ENCODE measurements at places on chromosomes 2 and 18.

- no peak for DNase-seq
Observed at GRCh38 chr2:166297951-166298350, 77.8 kb downstream of the SCN9A start.

DNA sequence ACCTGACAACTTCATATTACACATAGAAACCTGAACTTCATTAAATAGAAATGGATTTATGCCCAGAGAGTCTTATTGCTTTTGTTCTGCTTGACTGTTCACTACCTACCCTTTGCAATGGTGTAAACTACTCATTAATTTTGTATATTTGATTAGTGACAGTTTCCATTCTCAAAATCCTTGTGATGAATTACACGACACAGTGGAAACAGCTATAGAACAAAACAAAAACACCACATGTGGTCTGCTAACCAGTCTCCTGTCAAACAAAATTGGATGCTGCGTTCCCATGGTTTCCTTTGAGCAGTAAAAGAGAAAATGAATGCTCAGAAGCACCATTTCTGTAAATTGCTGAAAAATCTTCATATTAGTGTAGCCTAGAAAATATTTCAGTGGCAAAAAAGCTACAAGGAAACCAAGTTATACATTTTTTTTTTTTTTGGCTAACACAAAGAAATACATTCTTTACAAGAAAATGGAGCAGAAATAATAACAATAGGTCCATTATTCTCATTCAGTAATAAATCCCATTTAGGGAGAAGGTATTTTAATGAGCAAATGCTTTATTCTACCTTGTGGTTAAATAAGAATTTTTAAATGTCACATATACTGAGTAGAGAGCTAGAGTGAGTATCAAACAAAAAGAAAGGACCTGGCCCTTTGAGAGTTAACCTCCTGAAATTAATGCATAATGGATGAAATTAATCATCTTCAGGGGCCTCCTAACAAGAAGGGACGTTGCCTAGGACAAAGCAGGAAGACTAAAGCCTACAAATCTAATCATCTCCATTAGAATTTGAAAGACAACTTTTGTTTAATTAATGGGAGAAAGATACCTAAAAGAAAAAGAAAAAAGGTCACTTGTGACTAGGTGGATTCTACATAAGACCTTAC is 355.1 kb upstream of the ZC3H15 start:
- no peak for DNase-seq

DNA sequence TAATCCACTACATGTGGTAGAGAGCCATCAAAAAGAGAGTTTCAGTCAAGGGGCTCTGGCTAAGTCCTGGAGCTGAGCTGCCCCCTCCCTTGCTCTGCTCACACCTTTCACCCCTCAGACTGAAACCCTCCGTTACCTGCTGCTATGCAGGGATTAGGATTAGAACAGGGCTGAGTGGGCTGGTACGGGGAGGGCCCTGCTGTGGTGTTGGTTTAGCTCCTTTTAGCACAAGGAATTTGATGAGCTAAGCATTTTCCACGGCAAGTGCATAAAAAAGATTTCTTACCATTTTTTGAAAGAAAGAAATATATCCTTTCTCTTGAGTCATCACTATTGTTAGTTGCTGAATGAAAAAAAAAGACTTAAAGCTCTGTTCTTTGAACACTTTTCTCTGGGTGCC is 46.3 kb downstream of the TCF7L1 start:
- no peak for DNase-seq

GRCh38 chr2:218256612-218257350 is 4.0 kb upstream of the GPBAR1 start:
- DNase-seq, result no peak

DNA sequence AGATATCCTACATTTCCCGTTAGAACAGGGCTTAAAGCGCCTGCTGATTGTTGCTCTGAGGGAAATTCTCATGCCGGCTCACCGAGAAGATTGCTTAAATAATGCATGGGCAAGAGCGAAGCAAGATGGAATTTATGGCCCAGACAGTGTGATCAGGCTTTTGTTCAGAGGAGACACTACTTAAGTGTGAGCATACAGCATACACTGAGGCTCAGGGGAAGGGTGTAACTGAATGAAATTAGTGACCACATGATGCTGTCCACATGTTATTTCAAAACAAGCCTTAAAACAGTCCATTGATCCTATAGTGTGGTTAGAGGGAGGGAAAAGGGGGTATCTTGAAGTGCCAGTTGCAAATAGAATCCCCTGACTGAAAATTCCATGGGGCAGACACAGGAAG is 125.5 kb downstream of the RAPGEF4 start:
- DNase-seq, result no peak

- no peak for DNase-seq
Observed at GRCh38 chr18:27983780-27984179, 193.2 kb downstream of the CDH2 start.

DNA sequence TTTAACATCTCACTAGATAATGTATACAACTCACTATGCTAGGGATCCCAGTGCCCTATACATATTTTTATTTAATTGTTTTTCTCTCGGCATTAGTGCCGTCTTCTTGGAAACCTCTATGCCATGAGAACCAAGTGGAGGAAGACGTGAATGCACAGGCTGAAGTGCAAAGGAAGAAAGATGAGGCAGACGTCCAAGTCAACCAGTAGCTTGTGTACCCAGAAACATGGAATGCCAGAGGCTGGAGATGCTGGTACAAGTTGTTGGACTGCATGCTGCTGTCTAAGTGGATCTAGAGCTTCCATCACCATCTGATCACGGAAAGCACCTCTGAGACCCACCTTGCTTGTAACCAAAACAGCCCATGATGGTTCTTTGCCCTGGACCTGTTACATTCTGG is 12.5 kb upstream of the GEMIN6 start:
- DNase-seq, result no peak

DNA sequence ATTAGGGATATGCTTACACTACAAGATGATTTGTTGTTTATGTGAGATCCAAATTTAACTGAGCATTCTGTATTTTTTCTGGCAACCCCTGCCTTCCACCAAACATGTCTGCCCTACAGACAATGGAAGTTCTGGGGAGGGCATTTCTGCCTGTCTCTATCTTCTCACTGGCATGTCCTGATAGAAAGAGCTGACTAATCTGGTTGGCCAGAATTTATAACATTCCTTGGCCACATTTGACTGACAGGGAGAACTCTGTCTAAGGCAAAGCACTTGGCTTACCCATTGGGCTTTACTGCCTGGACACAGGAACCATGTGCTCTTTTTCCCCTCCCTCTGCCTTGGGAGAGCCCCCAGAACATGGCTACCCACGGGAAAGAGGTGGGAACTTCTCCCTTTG is 70.6 kb upstream of the TMEM178A start:
- no peak for DNase-seq

- DNase-seq, result no peak
Observed at GRCh38 chr2:222878301-222878876, 17.6 kb downstream of the ACSL3 start.

- DNase-seq, result no peak
Observed at GRCh38 chr2:82837588-82838304, 1621.3 kb downstream of the SUCLG1 start.

- no peak for DNase-seq
Observed at GRCh38 chr2:215594766-215595165, 158.9 kb upstream of the FN1 start.

- no peak for DNase-seq
Observed at GRCh38 chr2:235244255-235245220, 249.3 kb upstream of the AGAP1 start.
